ENCODE measurements at places on chromosomes 7 and 10.

- no peak for DNase-seq
Observed at GRCh38 chr10:27223964-27224363, 16.6 kb downstream of the ACBD5 start.

DNA sequence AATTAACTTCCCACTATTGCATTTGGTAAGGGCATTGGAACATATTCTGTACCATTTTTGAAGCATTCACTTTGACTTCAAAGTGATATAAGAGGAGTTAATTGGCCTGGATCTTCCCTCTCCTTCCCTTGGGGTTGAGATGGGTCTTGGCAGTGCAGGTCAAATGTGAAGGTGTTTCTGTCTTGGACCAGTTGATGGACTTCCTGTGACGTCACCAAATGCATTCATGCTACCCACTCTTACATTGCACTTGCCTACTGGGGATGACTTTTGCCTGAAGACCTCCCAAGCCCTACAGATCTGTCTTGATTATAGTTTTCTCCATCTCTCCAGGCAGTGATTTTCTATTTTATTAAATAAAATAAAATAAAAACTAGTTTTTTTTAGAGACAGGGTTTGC, 221.5 kb downstream of the BUB3 start:
- DNase-seq = no peak

- DNase-seq = no peak
Observed at GRCh38 chr7:503575-504111, 16.0 kb downstream of the PDGFA start.

DNA sequence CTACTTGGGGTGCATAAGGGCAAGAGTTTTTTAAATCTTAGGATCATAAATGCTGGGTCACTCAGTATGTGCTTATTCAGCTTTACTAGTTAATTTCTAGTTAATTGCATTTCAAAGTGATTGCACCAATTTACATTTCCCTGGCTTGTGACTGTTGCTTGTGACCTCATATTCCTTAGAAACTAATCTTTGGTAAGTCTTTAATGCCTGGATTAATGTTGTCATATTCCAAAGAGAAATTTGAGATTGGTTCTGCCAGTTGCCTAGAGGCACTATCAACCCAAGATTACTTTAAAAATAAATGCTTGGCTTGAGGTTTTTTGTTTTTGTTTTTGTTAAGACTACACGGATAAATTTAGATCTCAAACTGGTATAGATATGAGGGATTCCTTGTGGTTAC, 103.1 kb downstream of the ANK3 start:
- no peak for DNase-seq

GRCh38 chr7:50339990-50340500, 35.5 kb downstream of the IKZF1 start:
- DNase-seq = no peak

DNA sequence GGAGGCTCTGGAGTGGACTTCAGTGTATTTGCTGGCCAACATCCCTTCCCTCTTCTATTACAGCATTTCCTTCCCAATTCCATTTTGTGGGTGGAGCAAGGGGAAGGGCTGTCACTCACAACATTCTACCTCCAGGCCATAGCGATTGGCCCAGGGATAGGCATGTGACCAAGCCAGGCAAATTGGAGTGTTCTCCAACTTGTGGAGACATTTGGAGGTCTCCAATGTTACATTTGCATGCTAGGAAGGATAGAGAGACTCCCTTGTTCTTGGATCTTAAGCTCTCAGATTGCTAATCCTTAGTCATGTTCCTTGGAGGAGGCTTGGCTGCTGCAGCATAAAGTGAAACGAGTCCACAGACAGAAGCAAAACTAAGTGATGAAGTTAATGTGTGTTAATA, 95.6 kb upstream of the KIF5B start:
- no peak for DNase-seq

- no peak for DNase-seq
Observed at GRCh38 chr10:106655165-106655564, 509.3 kb downstream of the SORCS1 start.

GRCh38 chr10:125146791-125147579, 13.4 kb downstream of the CTBP2 start:
- DNase-seq = no peak

DNA sequence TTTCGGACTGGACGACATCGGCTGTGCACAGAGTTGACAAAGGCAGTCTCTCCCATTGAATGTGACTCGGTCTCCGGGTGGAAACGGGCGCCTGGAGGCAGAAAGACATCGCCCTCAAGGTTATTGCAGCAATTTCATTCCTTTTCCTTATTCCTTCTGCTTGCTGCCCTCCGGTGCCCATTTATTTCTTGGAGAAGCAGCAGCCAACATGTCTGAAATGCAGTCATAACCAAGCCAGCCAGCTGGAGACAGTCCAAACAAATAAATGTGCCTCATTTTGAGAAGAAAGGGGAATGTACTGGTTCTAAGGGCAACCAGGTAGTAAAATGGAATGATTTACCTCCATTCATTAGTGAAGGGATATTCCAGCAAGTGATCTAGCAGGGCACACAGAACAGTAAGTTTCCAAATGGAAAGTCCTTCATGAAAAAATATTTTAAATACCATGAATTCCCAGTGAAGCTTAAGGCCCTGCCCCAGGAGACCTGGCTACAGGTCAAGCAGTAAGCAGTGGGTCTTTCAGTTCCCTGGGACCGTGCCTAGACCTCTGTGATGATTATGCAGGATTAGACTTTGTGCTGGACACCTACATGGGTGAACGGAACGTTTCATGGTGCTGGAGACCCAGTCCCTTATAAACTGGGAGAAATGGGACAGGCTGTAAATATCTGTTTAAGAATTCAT, 86.6 kb downstream of the ABLIM1 start:
- no peak for DNase-seq

GRCh38 chr10:75105576-75106197, 5.8 kb upstream of the SAMD8 start:
- DNase-seq = no peak

- DNase-seq = no peak
Observed at GRCh38 chr7:48742079-48742798, 182.1 kb upstream of the CDC14C start.

GRCh38 chr7:44195889-44196288, 4.9 kb upstream of the YKT6 start:
- DNase-seq = no peak

- no peak for DNase-seq
Observed at GRCh38 chr7:22781230-22781711, 41.4 kb downstream of the TOMM7 start.

DNA sequence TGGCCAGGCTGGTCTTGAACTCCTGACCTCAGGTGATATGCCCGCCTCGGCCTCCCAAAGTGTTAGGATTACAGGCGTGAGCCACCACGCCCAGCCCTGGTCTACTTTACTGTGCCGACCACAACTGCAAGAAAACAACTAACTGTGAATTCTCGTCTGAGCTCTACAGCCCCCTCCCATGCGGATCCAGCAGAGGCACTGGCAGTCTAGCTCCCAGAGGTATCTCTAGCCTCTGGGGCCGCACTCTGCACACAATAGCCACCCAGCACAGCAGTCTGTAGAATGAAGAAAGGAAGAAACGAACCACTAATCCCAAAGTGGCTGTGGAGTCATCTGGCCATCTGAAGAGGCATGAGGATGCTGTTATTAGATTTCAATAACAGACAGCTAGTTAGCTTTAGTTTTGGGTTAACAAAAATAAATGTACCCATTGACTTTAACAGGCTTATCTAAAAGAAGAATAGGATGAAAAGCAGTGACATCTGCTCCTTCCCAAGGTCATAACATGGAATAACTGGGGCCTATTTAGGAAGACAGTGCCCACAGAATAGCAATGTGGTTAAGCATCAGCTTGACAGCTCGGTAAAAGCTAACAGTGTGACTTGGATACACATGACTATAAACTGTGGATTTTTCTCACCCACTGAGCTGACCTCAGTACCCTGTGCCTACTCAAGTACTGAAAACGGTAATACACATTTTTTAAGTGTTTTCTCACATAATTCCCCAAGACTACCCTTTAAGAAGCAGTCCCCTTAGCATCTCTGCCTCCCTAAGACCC, 131.9 kb downstream of the TNS3 start:
- DNase-seq = no peak

GRCh38 chr10:29543715-29544114, 91.1 kb downstream of the SVIL start:
- DNase-seq = no peak

- DNase-seq = no peak
Observed at GRCh38 chr7:29090151-29090805, 56.1 kb downstream of the CPVL start.

DNA sequence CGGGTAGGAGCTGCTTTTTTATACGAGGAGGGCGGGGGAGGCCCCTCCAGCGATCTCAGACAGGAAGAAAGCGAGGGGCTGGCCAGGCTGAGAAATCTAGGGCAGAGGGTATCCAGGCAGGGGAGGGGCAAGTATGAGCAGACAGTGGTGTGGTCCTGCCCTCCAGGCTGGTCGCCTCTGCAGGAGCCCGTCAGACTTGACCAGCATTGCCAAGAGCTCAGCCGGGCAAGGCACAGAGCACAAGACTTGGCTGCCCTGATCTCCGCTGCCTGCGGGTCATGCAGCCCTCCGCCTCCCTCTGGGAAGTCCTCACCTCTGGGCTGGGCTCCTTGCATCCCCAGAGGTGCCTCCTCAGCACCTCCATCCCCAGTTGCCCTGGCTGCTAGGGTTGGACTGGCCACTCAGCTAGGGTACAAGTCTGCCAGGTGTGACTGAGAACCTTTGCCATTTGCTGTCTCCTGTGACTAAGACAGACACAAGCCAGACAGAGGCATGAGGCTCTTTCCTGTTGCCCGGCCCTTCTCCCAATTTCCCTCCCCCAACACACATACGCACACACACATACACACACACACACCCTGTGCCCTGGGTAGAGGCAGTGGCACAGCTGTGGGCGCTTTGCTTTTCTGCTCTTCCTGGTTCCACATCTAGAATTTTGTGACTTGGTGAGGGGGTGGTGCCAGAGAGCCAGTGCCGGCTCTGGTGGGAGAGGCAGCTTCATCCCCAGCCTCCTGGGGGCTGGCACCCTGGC, 59.1 kb upstream of the PPIF start:
- no peak for DNase-seq

GRCh38 chr10:62424026-62424425, 49.9 kb downstream of the ZNF365 start:
- DNase-seq = no peak

DNA sequence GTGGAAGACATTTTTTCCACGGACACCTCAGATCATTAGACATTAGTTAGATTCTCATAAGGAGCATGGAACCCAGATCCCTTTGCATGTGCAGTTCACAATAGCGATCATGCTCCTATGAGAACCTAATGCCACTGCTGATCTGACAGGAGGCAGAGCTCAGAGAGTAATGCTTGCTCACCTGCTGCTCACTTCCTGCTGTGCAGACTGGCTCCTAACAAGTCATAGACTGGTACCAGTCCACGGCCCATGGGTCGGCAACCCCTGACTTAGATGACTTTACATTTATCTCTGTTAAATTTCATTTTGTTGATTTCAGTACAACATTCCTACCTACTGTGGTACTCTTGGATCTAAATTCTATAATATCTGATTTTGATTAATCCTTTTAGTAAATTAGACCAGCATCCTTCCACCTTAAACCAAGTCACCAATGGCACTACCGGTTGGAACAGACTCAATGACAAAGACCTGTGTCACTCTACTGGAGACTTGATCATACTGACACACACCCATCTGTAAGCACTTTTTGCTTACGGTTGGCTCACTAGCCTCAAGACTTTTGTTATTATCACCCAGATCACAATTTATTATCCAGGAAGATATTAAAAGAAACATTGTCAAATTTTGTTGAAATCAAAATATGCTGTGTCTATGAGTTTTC, 8.0 kb upstream of the CCDC71L start:
- no peak for DNase-seq

DNA sequence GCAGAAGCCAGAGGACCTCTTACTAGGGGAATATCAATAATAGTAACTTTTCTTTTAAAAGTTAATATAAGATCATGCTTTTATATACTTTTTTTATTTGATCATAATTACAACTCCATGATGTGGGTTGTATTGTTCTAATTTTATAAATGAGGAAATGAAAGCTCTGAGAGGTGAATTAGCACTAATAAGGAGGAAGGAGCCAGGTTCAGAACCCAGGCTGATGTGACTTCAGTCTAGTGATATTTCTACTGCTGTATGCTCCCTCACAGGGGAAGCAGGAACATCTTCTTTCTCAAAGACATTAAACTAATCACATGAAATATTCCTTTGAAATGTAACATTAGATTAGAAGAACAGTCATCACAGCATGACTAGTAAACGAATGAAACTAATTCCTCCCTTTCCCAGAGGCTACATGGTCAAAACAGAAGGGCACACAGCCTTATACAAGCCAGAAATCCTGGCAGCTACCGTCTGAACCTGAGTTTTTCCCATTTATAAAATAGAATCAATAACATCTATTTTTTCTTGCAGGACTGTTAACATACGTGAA, 81.4 kb upstream of the GJD4 start:
- no peak for DNase-seq

GRCh38 chr10:62147425-62147824, 121.2 kb downstream of the RTKN2 start:
- no peak for DNase-seq

GRCh38 chr7:113628948-113629847, 289.6 kb downstream of the PPP1R3A start:
- DNase-seq = no peak

GRCh38 chr10:33238643-33239042, 95.8 kb downstream of the NRP1 start:
- no peak for DNase-seq

DNA sequence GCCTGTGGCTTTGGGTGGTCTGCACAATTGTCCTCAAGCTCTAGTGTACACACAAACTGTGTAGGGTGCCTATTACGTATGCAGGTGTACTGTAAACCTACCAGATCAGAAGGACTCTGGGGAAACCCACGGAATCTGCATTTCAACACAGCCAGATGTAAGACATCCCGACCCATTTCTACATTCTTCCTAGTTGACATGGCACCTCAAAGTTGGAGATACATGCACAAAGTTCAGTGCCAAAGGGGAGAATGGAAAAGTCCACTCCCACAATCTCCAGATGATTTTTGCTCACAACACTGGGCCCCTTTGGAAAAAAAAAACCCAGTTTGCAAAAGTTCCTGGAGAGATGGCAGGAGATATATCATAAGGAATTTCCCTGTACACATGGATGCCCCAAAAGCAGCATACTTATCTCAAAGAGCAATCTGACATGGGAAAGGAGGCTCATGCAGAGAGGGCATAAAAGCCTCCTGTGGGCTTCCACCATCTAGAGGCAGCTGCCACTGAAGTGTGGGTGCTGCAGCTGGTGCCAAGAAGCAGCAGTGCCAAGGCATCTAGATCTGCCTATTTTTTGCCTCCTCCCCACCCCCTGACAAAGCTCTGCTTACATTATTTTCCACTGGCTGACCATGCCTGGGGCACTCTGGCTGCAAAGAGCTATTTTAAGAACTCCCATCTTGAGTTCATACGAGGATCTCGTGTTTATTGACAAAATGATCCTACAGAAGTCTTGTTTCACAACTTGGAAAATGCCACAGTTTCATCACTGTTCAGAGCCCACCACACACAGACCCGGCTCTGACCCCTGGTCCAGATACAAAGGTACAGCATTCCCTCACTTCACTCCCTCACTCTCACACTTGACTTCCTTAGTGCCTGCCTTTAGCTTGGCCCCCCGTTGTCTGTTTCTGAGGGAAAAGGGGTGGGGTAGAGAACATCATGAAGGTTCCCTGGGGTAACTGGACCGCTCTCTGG, 12.9 kb downstream of the TECTB start:
- no peak for DNase-seq

- no peak for DNase-seq
Observed at GRCh38 chr10:80464557-80465450, 10.7 kb downstream of the TSPAN14 start.
